Left ventricle myocardium inferior (tissue), 1 donor: ENCODE measurements at places on chromosomes 3 and 15. TPM values are rescaled to one million over a fixed set of nuclear protein-coding genes. Genes with fewer than 3 reads are reported as not detected.

DNA sequence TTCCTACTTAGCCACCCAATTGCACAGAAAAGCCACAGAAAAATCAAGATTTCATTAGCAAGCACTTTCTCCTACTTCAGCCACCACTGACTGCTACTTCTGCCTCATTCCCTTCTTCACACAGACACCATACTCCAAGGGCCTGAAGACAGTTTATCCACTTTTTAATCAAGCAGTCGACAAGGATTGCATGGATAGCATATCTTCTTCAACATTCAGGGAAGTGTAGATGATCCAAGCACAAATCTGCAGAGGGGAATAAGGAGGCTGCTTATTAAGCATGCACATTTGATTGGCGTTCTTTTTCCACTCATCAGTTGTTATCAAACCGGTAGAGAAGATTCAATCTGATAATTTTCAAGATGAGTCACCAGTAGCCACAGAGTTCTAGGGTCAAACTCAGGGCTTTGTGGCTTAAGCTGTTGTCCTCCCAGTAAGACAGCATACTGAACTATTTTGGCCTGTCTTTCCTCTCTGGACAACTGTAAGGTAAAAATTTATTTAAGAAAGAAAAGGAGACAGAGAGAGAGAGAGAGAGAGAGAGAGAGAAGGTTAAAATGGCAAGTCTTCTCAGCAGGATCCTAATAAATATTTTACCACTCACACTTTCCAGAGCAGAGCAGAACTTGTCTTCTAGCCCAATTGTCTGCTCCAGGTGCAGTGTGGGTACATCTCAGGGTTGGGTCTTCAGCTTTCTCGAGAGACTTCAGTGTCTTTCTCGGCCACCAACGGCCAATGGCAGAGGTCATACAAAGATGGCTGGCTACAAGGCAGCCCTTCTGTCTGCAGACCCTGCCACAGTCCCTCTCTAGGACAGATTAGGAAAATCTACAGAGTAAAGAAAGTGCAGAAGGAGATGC lies 80.6 kb upstream of the BHLHE40 start:
- H3K4me1 ChIP-seq, result peaks cover 4% of the 10 kb centered on the region
- H3K27me3 ChIP-seq, result no peaks in the 10 kb centered on the region
- no peak for DNase-seq
- peak overlapping the region; percentile 12 for H3K27ac ChIP-seq

DNA sequence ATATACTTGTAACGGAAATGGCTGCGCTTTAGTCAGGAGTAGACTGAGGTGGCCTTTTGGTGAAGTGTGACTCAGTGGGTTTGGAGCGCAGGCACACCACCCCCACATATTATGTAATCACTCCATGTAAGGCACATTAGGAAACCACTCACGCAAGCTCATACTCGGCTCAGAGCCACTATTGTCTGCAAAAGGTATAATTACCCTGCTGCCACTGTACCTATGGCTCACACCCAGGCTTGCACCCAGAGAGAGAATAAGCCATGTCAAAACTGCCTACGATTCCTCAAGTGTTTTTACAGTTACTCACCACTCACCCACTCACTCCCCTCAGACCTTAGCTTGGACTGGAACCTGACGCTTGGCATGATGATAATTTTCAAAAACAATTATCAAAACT lies 611.9 kb upstream of the CCDC54 start:
- no peak for DNase-seq
- no peak overlapping the region for H3K27ac ChIP-seq
- no peaks in the 10 kb centered on the region for H3K27me3 ChIP-seq
- H3K36me3 ChIP-seq, result no peaks in the 10 kb centered on the region

DNA sequence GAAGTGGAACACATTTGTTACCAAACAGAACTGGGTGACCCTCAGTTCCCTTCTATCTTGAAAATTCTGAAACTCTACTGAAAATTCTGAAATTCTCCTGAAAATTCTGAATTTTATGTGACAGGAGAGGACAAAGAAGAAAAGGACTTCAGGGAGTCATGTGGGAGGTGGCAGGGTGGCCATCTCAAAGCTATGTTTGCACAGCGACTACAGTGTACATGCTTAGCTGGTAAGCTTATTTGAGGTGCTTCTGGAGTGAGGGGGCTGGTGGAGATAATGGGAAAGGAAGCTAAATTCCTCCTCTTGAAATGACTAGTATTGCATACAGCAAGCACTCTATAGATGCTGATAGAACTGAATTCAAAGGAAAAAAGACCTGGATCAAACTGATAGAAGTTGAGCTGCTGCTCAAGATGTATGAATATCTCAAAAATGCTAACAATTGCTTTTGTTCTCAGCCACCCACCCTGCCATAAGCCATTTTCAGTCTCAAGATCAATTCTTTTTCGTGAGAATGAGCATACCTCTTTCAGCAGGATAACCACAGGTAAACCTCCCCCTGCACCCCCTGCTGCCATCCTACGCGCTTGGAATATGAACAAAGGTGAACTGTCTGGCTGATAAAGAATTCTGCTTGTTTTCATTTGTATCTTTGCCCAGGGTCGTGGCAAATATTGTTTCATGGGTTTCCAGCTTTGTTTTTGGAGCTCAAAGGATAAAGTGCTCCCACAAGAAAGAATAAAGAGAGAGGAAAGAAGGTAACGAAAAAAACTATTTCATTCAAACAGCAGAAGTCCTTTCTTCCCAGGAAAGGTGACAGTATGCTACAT lies 16.6 kb upstream of the ARHGEF3 start:
- H3K27me3 ChIP-seq, result no peaks in the 10 kb centered on the region
- no peak for DNase-seq
- H3K4me3 ChIP-seq, result no peak overlapping the region
- H3K4me1 ChIP-seq, result peaks cover 13% of the 10 kb centered on the region

- peak; percentile 54 for DNase-seq
- H3K36me3 ChIP-seq, result no peaks in the 10 kb centered on the region
- H3K4me3 ChIP-seq, result peak overlapping the region; percentile 99
Observed at GRCh38 chr3:155870945-155871745, 695 bp downstream of the GMPS start.

- peaks cover 58% of the 10 kb centered on the region for H3K4me1 ChIP-seq
- H3K27me3 ChIP-seq, result no peaks in the 10 kb centered on the region
- no peaks in the 10 kb centered on the region for H3K36me3 ChIP-seq
- DNase-seq, result peak; percentile 77
Observed at GRCh38 chr15:84816694-84817465, at the start of gene ALPK3. Gene ALPK3 (plus strand): TSS chr15:84817356. CDS start chr15:84817453, 97 bp downstream.

Gene ACSBG1
- 0.25 TPM for total RNA-seq

Gene GREM1
- total RNA-seq, result 0.49 TPM
